Naive thymus-derived CD8-positive, alpha-beta T cell (primary cell): ENCODE measurements at places on chromosomes 4 and X. TPM values are rescaled to one million over a fixed set of nuclear protein-coding genes. Genes with fewer than 3 reads are reported as not detected.

The FOXR2 gene
- polyA plus RNA-seq: not detected

The GPR34 gene
- polyA plus RNA-seq: 0.40 TPM

The TEX11 gene
- polyA plus RNA-seq: not detected

DNA sequence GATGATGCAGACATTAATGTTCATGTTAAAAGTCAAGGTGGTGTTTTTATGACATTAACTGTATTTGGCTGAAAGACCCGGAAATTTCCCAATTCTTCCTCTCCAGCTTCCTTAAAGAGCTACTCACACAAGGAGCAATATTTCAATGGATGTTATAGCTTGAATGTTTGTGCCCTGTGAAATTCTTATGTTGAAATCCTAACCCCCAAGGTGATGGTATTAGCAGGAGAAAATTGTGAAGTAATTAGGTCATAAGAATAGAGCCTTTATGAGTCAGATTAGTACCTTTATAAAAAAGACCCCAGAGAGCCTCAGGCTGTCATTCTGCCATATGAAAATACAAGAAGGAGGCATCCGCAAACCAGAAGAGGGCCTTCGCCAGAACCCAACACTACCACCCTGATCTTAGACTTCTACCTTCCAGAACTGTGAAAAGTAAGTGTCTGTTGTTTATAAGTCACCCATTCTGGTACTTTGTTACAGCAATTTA, 3.6 kb downstream of the TLR1 start:
- H3K27me3 ChIP-seq: no peaks in the 10 kb centered on the region
- H3K4me3 ChIP-seq: no peak overlapping the region
- DNase-seq: no peak
- H3K36me3 ChIP-seq: peaks cover 49% of the 10 kb centered on the region
- no peak overlapping the region for H3K27ac ChIP-seq

DNA sequence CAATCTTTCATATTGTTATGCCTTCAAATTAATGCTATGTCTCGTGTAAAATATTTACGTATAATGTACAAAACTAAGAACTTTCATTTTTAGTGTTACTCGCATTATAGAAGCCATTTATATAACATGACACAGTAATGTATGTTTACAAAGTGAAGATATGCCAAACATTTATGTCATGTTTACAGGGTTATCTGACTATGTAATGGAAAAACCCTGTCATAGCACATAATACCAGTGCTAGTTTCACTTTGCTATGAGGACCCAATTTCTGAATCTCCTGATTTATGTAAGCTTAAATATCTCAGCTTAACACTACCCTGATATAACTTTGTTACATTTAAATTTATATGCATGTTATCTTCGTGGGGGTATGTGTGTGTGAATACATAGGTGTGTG, 233.1 kb downstream of the FAT4 start:
- DNase-seq: no peak
- H3K27ac ChIP-seq: no peak overlapping the region
- H3K4me3 ChIP-seq: no peak overlapping the region
- no peaks in the 10 kb centered on the region for H3K4me1 ChIP-seq
- H3K27me3 ChIP-seq: no peaks in the 10 kb centered on the region

GRCh38 chr4:5780831-5781480, 70.0 kb downstream of the EVC start:
- peaks cover 3% of the 10 kb centered on the region for H3K27me3 ChIP-seq
- H3K4me3 ChIP-seq: no peak overlapping the region
- no peak overlapping the region for H3K27ac ChIP-seq
- no peak for DNase-seq
- H3K4me1 ChIP-seq: no peaks in the 10 kb centered on the region

DNA sequence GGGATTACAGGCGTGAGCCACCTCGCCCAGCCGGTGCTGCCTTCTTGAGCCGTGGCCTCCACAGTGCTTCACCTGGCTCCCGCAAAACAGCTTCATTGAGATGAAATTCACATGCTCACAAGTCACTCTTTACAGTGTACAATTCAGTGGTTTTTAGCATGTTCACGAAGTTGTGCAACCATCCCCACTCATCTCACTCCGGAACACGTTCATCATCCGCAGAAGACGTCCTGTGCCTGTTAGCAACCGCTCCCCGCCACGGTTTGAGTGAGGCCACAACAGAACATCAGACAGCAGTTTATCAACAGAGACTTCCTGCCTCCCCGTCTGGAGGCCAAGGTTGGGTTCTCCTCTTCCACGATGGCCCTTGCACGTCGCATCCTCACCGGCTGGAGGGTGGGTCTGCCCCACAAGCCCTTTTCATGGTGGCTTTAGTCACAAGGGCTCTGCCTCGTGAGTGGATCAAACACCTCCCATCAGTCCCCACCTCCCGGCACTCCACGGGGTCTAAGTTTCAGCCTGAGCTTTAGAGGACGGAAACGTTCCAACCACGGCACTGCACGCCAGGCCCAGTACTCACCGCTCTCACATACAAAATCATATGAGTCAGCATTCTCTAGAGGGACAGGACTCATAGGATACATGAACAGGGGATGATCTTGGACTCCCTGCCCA, 29.6 kb upstream of the SPON2 start:
- H3K27me3 ChIP-seq: no peaks in the 10 kb centered on the region
- peak overlapping the region; percentile 98 for H3K27ac ChIP-seq
- peaks cover 35% of the 10 kb centered on the region for H3K4me1 ChIP-seq
- H3K4me3 ChIP-seq: peak overlapping the region; percentile 82
- DNase-seq: peak; percentile 74
- H3K36me3 ChIP-seq: peaks cover 13% of the 10 kb centered on the region

DNA sequence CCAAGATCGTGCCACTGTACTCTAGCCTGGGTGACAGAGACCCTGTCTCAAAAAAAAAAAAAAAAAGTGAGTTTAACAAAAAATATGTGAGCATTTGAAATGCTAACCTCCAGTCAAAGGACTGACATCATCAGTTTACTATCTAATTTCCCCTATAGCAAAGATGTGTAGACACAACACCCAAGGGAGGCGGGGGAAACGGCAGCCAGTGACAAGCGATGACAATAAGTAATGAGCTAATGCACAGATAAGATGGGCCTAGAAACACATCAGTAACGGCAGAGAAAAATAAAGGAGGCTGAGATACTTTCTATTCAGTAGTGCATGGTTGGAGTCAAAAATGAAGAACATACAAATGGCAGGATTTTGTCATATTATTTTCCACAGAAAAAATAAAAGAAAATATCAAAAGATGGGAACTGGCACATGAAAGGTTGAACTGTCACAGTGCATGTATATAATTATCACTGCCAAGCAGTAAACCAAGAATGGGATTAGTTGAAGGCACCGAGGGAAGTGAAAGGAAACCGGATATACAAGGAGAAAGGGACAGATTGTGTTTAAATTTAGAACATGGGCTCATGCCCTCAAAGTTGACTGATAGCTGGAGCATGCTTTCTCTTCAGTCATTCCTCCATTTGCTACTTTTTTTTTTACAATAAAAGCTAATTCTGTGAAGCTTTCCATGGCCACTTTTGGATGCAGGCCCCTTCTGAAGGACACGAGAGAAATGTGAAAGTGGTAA, 41.8 kb downstream of the IGFBP7 start:
- no peak for DNase-seq
- no peaks in the 10 kb centered on the region for H3K27me3 ChIP-seq
- no peaks in the 10 kb centered on the region for H3K4me1 ChIP-seq
- H3K27ac ChIP-seq: no peak overlapping the region

DNA sequence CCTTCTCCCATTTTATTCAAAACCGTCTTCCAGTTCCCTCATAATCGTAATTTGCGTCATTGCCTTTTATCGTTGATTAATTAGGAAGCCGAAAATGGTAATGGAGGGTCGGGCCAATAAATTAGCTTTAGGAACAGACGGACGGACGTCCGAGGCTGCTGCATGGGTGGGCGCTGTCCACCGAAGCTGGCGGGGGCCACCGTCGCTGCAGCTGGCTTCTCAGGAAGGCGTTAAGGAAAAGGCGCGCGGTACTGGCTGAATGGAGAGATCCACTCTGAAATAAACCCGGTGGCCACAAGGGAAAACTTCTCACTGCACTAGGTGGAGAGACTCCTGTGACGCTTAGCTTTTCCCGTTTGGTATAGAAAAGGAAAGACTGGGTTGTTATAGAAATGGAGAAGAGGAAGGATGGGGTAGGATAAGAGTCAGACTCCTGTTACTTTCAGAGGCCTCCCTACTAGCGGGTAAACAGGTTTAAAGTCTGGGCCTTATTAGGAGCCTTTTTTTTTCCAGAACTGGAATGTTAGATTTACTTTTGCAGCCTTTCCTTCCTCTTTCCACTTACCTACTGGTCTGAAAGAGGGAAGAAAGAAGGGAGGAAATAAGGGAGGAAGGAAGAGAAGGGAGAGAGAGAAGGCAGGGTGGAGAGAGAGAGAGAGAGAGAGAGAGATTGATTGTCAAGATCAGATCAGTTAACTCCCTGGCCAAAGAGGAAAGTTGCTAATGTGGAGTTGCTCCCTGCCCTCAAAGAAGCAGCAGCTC, 11.3 kb upstream of the PRDM8 start:
- H3K4me3 ChIP-seq: peak overlapping the region; percentile 99
- no peaks in the 10 kb centered on the region for H3K27me3 ChIP-seq
- DNase-seq: no peak

GRCh38 chr4:121827853-121828252, 4.2 kb upstream of the CCNA2 start:
- no peak overlapping the region for H3K27ac ChIP-seq
- H3K36me3 ChIP-seq: peaks cover 3% of the 10 kb centered on the region
- no peaks in the 10 kb centered on the region for H3K27me3 ChIP-seq
- H3K4me3 ChIP-seq: no peak overlapping the region
- no peak for DNase-seq
- peaks cover 12% of the 10 kb centered on the region for H3K4me1 ChIP-seq

DNA sequence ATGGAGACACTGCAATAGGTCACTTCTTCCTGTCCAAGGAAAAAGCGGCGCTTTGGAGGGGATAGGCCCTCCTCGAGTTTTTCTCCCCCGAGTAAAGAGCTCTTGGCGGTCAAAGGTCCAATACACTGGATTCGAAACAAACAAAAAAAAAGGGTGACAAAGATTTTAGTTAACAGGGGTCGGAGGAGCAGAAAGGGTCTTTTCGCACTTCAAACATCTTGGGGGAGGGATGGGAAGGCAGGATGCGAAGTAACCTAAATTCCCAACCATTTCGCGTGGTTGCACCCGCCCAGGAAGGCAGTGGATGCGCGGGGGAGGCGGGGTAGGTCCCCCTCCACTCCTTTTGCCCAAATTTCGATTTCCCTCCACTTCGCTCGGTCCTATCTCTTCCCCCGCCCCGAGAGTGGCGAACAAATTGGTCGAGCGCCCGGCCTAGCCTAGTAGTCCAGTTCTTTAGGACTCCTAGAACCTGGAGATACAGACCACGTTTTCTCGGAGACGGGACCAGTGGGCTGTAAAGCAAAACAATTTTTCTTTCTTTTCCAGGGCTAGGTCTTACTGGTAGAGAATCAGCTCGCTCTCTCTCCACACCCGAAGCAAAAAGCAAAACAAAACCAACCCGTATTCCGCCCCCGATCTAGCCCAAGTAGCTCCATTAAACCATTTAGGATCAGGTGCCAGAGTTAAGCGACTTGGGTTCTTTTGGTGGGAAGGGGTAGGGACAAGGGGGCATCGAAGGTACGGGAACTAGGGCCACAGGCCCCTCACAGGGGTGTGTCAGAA, 2.0 kb upstream of the STAG2 start:
- no peaks in the 10 kb centered on the region for H3K27me3 ChIP-seq
- peaks cover 9% of the 10 kb centered on the region for H3K4me1 ChIP-seq
- no peak for DNase-seq

- H3K4me1 ChIP-seq: no peaks in the 10 kb centered on the region
- no peak for DNase-seq
- H3K36me3 ChIP-seq: no peaks in the 10 kb centered on the region
- no peak overlapping the region for H3K27ac ChIP-seq
- no peaks in the 10 kb centered on the region for H3K27me3 ChIP-seq
- H3K4me3 ChIP-seq: no peak overlapping the region
Measured at GRCh38 chrX:138191998-138192397, 519.5 kb downstream of the FGF13 start.

DNA sequence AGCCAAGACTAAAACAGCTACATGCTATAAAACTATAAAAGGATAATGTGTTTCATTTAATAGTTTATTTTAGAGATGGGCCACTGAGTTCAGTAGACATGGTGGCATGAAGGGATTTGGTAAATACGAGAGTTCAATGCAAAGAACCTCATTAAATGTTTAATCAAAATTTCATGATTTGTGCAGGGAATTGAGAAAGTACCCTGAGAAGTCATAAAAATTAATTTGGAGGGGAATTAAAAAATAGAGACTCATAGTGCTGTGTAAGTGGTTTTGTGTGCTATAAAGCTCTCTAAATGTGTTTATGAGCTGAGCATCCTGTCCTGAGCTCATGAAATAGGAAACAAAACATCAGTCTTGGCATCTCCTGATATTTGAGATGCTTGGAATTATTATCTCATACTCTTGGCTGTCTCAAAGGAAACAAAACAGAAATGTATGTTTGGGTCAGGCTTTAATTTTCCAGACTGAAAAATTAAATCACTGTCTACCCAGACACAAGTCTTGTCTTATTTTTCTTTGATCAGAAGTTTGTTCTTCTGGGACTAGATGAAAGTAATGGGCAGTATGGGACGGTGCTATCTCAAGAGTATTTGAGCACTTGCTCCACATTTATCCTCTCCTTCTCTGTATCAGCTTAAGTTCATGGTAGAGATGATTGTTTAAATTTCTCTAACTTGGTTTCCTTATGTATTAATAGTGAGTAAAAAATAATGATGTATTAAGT, 38.0 kb upstream of the EMCN start:
- no peaks in the 10 kb centered on the region for H3K4me1 ChIP-seq
- no peaks in the 10 kb centered on the region for H3K36me3 ChIP-seq
- H3K27me3 ChIP-seq: no peaks in the 10 kb centered on the region
- H3K27ac ChIP-seq: no peak overlapping the region

DNA sequence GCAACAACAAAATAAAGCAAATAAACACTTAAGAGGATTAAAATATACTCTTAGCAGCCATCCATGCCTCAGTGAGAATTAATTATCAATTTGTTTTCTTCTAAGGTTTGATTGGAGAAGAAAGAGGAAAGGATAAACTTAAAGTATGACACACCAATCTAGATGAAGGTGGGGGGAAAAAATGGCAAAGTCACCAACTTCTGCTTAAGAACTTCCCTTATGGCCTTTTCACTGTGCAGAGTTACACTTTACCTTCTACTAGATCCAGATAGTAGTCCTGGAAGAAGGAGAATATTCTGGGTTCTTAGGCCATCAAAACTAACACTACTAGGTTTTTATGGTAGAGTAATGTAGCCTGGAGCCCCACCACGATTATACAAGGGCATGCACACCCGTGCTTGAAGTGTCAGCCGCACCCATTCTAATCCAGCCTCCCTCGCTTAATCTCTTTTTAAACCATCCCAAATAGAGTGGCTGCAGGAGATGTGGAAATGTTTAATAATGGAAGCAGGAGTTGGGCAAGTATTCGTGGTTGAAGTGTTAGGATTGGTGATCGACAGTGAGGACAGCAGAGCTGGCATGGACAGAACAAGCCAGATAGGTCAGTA, 14.1 kb downstream of the ENPEP start:
- H3K36me3 ChIP-seq: no peaks in the 10 kb centered on the region
- H3K4me3 ChIP-seq: no peak overlapping the region
- no peaks in the 10 kb centered on the region for H3K4me1 ChIP-seq
- no peak for DNase-seq

DNA sequence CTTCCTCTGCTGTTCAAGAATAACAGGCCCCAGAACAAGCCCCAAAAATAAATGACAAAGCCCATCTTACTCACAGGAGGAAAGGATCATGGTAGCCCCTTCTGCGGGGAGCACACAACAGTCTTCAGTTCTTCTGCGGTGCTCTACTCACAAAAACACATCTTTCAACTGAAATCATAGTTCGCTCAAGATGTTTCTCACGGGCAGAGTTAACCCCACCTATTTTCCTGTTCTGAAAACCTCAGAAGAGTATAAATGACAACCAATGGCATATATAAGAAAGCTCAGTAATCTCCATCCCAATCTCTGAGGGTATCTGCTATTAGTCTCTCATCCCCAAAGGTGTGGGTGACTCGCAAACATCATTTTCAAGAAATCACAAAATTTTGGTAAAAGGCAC, at the start of gene TXK:
Gene TXK (minus strand): TSS at position 170 of the 400 bp plus-strand sequence. CDS start 80 bp downstream, at position 90.
- peak within 1 kb of the TSS; percentile 96 for H3K4me3 ChIP-seq
- peaks cover 23% of the 10 kb centered on the region for H3K36me3 ChIP-seq
- H3K4me1 ChIP-seq: peaks cover 41% of the 10 kb centered on the region
- peak; percentile 68 for DNase-seq
